ENCODE measurements at places on chromosomes 13 and 19.

DNA sequence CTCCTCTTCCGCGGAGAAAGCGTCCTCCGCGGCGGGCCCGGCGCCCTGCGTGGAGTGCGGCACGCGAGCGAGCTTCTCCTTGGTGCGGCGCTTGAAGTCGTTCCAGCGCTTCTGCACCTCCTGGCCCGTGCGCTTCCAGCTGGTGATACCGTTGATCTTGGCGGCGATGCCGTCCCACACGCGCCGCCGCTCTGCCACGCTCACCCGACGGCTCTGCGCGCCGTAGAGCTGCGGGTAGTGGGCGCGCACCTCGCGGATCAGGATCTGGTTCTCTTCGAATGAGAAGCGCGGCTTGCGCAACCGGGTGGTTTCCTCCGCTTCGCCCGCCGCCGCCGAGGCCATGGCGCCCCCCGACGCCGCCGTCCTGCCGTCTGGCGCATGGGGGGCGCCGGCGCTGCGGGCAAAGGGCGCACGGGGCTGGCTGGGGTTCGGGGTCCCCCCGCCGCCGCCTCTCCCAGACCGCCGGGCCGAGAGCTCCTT is 941 bp downstream of the MYPOP start:
- DNase-seq, result no peak

DNA sequence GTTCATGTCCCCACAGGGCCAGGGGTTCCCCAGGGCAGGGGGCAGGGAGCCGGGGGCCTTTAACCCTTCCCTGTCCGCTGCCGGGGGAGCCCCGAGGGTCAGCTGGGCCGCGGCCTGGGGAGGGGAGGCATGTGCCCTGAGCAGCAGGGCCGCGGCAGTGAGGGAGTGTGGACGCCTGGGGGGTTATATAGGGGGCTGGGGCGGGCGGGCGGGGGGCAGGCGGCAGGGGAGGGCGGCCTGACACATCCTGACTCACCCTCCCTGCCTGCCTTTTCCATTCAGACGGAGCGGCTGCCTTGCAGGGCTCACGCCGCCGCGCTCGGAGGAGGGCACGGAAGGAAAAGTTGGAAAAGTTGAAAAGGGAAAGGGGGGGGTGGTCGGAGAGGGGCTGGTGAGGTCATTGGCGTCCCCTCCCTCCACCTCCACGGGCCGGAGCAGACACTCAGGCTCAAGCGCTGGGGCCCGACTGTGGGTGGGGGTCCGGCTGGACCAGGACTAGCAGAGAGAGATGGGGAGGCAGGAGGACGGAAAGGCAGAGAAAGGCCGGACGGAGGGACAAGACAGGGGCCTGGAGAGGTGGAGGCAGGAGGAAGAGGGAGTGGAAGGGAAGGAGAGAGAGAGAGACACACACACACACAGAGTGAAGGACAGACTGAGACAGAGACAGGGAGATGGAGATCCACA is at the start of gene IL11:
IL11 (minus strand) TSS at position 159 of the 684 bp plus-strand sequence; CDS start at position 6, 153 bp downstream.
- no peak for DNase-seq

GRCh38 chr19:41206456-41206855 is 12.6 kb upstream of the AXL start:
- no peak for DNase-seq

DNA sequence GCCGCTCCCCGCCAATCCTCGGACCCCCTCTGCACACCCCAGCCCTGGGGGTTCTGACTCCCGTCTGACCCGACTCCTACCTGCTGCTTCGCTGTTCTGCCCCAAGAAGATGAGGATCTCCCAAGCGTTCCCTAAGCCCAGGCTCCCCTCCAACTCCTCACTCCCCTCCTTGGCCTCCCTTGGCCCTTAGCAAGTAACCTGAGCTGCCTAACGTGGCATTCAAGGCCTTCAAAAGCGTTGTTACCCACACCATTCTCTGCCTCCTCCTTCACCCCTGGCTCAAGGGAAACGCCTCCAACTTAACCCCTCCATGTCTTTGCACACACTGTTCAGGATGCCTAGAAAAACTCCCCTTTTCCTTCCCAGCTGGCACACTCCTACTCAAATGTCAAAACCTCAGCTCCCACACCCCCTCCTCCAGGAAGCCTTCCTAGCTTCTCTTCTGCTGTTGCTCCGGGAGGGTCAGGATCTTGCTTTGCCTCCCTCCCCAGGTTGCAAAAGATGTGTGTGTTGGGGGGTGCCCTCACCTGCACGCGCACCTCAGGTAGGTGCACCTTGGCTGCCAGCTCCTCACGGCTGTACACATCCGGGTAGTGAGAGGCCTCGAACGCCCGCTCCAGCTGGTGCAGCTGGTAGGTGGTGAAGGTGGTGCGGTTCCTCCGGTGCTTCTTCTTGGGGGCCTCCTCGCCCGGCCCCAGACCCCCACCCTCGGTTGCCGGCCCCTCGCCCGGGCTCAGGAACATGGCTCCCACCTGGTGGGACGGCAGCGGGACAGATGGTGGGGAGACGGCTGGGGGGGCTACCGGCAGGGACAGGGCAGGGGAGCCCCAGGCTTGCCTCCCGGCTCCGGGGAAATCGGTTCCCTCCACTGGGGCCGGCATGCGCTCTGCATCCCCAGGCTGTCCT is 775 bp downstream of the RAX2 start:
- no peak for DNase-seq

- no peak for DNase-seq
Measured at GRCh38 chr19:46674416-46675178, 13.6 kb upstream of the DACT3 start.

- no peak for DNase-seq
Measured at GRCh38 chr13:102131246-102131645, 270.6 kb downstream of the FGF14 start.

DNA sequence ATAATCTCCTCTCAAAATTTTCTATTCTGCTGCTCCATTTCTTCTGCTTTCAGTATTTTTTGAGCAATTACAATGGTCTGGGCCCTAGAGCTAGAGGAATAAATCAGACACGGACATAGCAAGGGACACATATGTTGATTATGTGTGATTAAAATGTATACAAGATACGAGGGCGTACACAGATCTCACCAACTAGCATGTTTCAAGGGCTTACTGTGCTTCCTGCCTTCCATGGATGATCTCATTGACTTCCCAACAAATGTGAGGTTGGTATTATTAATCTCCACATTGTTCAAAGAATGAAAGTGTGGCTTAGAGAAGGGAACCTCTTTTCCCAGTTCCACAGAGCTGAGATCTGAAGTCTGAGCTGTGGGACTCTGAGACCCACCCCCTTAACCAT is 9.1 kb downstream of the PLD3 start:
- no peak for DNase-seq

- no peak for DNase-seq
Measured at GRCh38 chr13:95676105-95676761, 706 bp upstream of the DNAJC3 start.

DNA sequence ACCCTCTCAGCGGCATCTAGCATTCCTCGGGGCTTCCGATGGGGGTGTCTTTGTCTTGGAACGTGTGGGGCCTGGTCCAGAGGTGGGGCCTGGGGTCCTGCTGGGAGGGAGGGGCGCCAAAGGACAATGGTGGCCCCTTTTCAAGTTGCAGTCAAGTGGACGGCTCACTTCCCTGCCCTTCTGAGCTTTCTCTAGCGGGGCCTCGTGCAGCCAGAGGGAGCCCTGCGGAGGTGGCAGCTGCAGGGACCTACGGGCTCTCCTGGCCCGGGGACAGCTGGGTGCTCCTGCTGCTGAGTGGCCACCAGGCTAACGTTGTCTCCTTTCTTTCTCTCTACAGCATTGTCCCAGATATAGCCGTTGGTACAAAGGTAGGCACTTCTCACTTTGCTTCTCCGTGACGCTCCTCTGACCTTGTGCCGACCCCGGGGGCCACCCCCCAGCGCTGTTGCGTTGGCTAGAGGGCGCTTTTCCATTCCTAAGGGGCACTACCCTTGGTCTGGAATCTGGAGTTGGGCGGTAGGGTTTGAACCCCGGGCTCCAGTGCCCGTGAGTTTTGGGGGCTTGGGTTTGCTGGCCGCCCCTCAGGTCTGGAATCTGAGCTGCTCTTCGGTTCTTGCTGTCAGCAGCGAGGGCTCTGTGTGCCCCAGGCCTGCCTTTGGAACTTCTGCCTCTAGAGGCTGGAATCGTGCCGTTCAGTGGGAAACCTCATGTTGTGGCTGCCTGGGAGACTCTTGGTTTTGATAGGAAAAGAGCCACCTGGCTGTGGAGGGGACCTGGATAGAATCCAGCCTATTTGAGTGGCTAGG is 2.0 kb downstream of the PTBP1 start:
- DNase-seq, result no peak

- DNase-seq, result no peak
Measured at GRCh38 chr13:106357198-106357597, 178.3 kb downstream of the EFNB2 start.

- no peak for DNase-seq
Measured at GRCh38 chr13:66556306-66556705, 673.8 kb downstream of the PCDH9 start.

DNA sequence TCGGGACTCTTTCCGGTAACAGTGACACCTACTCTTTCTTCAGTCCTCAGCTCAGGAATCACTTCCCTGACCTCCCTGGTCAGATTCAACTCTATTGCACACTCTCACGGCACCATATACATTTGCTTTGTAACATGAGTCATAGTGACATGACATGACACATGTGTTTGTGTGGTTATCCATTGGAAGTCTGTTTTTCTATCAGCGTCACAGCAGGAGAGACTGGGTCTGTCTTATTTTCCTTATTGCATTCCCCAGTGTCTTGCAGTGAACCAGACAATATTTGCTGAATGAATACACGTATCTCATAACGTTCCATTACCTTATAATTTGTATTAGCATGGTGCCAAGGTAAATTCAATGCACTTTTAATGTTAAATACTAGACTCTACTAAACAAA is 102.0 kb downstream of the DCLK1 start:
- DNase-seq, result no peak

DNA sequence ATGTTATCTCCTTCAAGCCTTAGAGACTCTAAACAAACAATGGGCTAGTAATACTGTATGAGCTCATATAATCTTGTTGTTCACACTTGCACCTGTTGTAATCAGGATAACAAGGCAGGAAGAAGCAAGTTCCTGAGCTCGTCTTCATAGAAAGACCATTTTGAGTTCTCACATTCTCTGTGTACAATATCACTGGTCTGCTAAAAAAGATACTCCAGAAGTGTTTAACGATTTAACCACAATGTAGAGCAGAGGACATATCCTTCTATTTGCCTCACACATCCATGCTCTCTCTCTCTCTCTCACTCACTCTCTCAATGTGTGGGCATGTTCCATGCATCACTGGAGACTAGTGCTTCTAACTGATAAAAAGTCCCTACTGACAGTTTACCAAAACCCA is 122.9 kb downstream of the MIPEP start:
- DNase-seq, result no peak

GRCh38 chr19:42288387-42288786 is 13.5 kb upstream of the PRR19 start:
- no peak for DNase-seq
